ENCODE measurements at places on chromosomes 11 and 22. TPM values are rescaled to one million over a fixed set of nuclear protein-coding genes. Genes with fewer than 3 reads are reported as not detected.

- DNase-seq: no peak
Measured at GRCh38 chr11:86446163-86446923, 71.7 kb downstream of the CCDC81 start.

Gene C11orf52
- total RNA-seq: 7.3 TPM

DNA sequence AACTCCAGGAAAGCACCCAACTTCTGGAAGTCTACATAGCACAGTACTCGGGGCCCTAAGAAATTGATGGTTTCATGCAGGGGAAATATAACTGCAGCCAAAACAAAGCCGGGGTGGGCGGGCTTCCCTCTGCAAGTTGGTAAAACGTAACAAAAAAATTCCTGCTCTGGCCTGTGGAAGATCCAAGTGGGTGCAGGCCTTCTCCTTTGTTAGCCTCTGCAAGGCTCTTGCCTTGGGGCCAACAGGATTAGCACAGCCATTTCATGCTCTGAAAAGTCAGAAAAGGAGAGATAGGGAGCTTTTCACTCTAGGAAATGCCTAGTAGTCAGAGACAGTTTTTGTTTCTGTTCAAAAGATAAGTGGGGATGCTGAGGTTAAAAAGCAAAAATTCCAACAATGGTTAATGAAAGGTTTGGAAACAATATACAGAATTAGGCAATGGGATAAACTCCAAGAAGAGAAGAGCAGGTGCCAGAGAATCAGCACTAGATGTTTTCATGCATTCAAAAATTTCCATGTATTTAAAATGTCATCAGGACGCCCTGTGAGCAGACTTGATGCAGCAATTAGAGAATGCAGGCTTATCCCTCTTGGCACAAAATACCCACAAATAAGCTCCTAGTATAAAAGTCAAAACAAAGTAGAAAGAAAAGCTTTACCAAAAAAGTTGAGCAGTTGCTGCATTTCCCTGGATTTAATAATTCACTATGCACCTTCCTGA is 72.3 kb upstream of the CHRM4 start:
- no peak for DNase-seq

GRCh38 chr11:19975414-19975990 is 184.8 kb downstream of the DBX1 start:
- no peak for DNase-seq

DNA sequence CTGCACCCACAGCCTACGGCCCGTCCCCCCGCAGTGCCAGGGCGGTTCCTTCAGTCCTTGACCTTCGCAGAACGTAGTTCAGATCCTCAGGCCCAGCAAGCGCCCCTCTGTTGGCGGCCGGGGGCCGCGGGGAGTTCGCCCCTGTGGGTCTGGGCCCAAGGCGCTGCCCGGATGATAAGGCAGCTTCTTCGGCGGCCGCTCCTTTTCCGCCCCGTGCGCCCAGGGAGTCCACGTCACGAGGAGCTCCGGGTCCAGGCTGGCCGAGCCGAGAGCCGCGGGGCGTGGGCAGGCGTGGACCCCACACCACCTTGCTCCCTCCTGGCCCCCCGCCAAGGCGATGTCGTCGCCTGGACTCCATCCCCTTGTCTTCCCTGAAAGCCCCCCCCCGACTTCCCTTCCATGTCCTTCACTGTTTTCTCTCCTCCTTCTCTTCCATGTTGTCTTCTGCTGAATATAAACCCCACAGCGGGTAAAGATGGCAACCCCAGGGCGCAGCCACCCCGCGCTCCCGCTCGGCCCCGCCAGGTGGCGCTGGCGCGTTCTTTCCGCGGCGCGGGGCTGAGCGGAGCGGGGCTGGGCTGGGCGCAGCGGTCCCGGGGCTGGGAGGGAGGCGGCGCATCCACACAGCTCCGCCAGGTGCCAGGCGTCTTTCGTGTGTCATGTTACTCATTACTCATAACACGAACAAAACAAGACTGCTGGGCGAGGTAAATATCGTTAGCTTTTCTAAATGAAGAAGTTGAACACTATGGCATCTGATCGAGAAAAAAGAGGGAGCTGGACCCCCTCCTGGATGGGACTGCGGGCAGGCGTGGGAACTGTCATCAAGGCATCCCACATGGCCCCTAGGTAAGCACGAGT is 321.0 kb downstream of the NTM start:
- peak; percentile 16 for DNase-seq

DNA sequence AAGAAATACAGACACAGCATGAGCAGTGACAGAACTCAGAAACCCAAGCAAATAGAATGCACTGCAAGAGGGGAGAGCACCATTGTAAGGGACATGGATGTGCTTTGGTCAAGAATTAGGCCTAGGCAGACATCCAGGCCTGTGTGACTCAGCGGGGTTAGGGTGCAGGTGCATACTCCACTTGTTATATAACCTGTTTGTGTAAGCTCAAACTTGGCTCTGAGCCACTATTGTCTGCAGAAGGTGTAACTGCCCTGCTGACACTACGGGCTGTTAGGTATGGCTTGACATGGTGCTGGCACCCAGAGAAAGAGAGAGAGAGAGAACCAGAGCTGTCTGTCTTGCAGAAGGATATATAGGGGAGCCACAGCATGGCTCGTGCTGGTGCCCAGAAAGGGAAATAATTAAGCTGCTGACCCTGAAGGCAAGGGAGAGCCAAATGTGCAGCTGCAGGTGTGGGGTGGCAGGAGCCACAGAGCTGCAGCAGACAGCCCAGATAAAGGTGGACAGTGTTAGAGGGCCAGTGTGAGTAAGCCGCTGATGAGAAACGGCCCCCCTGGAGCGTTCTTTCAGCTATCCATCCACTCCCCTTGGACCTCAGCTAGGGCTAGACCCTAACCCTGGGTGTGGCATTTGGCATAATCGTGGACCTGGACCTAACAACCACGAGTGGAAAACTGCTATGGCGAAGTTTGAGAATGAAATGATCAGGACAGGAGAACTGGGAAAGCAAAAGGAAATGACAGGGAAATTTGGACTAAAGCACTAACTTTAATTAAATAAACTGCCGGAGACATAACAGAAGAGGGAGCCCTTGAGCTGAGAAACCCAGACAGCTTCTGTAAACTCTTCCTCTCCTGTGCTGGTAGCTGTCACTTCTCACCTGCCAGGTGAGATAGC is 253.0 kb upstream of the CCDC179 start:
- DNase-seq: peak; percentile 87

GRCh38 chr11:121199516-121199915 is 93.1 kb upstream of the SC5D start:
- no peak for DNase-seq

Gene CHRM1
- 1.8 TPM for total RNA-seq

Gene KBTBD3
- total RNA-seq: 6.6 TPM

DNA sequence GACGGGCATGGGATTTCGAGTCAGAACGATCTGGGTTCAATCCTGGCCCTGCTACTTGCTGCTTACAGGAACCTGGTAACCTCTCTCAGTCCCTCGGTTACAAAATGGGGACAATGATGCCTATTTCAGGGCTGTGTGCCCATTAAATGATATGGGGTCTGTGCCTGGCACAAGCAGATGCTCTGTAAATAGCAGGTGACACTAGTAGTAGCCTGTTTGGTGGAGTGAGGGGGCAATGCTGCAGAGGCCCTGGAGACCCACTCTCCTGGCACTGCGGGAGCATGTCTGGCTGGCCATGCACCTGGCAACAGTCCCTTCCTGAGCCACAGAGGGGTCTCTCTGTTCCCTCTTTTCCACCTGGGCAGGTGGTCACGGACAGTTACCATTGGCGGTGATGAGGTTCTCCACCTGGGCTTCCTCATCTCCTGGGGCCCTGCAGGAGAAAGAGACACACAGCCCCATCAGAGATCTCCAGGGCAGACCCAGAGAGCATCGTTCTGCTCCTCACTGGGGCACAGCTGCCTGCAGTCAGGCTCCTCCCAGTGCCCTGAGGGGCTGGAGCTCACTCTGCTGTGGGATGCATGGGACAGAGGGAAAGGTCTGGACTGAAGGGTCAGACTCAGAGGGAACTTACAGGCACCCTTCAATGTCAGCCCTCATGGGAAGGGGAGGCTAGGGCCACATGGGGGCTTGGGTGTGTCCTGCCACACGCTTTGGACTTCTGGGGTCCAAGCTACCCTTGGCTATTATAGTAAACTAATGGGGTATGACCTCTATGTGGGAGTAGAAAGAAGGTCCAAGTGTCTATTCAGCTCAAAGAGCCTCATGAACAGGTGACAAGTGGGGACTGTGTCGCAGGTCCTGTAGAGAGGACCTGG is 15.6 kb upstream of the FXYD2 start:
- DNase-seq: no peak

Gene SNX19
- 57.4 TPM for total RNA-seq

- DNase-seq: no peak
Measured at GRCh38 chr11:120819437-120820365, 204.2 kb upstream of the TBCEL start.

Gene CATSPER1
- total RNA-seq: not detected

Measured in colonic mucosa (tissue), 4 donors.